Stimulated activated CD8-positive, alpha-beta memory T cell treated with anti-CD3 and anti-CD28 coated beads, Interleukin-7, amount 100 ng/mL, for 48 hours (primary cell): ENCODE measurements at places on chromosomes 4 and X.

DNA sequence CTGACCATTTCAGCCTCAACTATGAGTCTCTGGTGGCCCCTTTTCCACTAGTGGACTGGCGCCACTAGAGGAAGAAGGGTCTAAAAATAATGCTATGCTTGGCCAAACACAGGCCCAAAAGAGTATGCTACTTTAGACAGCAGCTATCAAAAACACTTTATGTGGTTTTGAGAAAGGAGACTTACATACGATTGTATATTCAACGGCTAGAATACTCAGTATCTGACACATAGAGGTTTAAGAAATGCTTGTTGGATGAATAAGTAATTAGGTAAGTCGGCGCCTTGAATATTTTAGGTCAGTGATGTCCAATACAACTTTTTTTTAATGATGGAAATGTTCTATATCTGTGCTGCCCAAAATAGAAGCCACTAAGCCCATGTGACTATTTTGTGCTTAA, 25.7 kb upstream of the TMPRSS11A start:
- DNase-seq = no peak

DNA sequence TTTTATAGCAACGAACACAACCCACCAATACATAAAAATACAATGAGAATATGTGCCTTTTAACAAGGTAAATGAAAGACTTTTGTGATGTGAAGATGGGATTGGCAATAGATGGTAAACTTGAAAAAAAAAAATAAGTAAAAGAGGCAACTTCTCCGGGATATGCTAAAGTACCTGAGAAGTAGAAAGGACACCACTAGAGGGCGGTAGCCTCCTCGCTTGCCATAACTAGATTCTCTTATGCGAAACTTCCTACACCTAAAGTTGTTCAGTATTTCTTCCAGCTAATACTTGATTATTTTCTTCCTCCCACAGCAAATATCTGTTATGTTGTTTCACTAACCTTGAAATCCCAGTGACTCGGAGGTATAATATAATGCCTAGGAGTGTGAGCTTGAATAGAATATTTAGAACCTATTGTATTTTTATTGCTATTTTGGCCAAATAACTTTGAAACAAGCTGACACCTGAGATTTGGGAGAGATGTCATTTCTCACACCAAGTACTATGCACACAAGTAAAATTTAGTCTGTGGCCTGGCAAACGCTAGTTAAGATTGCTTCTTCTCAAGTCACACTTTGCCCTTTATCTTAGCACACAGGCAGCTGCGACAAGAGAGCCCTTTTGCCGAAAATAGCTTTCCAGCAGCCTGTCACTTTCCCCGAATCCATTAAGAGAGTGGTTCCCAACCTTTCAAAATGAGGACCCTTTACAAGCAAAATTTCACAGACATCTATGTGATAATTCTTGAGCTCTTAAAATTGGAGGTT, 44.9 kb upstream of the PDLIM5 start:
- DNase-seq = no peak

- DNase-seq = no peak
Observed at GRCh38 chr4:3137908-3138307, 63.4 kb downstream of the HTT start.

- no peak for DNase-seq
Observed at GRCh38 chrX:46758163-46758955, 559 bp downstream of the SLC9A7 start.

- DNase-seq = no peak
Observed at GRCh38 chrX:55487143-55487542, 2.5 kb downstream of the USP51 start.

DNA sequence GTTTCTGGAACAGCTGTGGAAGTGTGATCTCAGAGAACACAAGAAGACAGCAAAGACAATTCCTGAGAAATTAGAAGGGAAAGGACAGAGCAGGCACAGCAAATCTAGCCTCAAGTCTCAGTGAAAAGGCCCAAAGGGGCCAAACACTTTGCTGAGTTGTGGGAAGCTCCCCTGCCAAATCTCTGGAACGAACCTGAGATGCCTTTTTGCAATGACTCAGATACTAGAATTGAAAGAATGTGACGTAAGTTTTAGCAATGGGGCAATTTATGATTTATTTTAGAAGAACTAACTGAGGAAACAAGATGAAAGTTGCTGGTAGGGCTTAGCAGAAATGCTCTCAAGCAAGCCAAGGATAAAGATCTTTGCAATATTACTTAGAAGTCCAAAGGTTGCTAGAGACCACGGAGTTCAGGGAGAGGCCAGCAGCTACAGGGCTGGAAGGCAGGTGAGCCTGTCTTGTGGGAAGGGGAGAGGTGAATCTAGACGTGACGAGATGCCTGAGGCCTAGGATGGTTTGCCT, 92.8 kb downstream of the AMELX start:
- no peak for DNase-seq

- no peak for DNase-seq
Observed at GRCh38 chr4:105022811-105023667, 123.6 kb upstream of the TET2 start.

- DNase-seq = no peak
Observed at GRCh38 chrX:129361576-129361975, 161.7 kb downstream of the SMARCA1 start.

DNA sequence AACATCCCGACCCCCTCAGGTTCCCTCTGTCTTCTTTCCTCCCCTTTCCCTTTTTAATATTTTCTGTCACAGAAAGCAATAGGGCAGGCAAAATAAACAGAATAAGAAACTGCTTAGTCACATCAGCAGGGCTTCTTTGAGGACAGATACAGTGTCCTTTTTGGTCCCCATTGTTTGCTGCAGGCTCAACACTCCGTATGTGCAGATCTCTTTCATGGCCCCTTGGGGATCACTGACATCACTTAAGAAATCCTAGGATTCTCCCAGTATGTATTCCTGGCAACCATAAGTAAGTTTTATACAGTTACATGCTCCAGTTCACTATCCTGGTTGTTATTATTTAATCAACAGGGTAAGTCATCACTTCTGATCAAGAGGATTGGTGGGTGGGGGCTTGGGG, 448.0 kb downstream of the NKX6-1 start:
- no peak for DNase-seq

- DNase-seq = no peak
Observed at GRCh38 chr4:89316931-89317366, 9.3 kb upstream of the GPRIN3 start.

- DNase-seq = no peak
Observed at GRCh38 chrX:148928811-148929210, 428.4 kb downstream of the AFF2 start.

DNA sequence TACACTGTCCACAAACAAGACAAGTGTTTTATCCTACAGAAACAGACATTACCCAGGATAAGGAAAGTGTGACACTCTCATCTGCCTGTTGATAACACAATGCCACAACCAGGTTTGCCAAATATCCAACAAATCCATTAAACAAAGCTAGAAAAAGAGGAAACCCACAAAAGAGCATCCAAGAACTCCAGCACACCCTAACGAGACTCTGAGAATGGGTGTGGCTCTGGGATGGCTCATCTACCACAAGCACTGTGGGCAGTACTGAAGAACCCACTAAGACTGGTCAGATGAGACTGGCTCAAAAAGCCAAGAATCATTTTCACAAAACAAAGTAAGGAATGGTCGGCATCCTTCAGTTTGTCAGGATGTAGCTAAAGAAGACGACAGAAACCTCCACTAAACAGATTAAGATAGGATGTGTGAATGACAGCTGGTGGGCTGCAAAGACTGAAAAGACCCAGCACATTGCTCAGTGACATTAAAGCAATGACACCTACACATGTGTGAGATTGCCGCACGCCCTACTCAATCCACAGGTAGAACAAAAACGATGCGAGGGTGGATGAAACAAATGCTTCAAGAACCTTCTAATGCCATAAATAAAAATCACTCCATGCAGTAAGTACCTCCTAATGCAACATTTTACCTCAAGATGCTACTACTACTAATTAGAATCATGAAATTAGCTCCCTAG, 14.7 kb downstream of the ATP8A1 start:
- DNase-seq = no peak

DNA sequence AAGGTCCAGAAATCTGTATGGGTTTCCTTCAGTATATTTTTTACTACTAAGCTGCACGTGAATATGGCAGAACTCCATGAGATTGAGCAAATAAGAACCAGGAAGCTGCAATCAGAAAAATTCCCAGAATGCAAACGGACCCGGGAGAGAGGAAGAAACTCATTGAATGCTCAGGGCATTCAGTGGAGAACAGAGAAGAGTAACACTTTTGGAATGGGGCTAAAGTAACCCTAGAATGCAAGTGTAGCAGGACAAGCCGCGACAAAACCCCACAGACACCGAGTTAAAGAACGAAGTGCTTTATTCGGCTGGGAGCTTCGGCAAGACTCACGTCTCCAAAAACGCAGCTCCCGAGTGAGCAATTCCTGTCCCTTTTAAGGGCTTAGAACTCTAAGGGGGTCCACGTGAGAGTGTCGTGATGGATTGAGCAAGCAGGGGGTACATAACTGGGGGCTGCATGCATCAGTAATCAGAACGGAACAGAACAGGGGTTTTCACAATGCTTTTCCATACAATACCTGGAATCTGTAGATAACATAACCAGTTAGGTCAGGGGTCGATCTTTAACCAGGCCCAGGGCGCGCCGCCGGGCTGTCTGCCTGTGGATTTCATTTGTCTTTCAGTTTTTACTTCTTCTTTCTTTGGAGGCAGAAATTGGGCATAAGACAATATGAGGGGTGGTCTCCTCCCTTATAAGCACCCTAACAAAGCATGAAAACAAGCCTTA, 56.4 kb downstream of the RAB28 start:
- no peak for DNase-seq

DNA sequence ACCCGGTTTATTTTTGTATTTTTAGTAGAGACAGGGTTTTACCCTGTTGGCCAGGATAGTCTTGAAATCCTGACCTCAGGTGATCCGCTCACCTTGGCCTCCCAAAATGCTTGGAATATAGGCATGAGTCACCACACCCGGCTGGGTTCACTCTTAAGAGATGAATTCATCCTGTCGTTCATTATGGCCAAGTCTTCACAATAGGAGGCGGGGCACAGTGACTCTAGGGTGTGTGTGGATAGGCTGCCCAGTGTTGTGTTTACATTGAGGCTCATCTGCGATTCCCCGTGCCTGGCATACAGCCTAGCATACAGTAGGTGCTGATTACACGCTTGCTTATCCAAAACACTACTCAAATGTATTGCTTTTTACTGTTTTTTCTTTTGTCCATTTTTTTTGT, 41.3 kb upstream of the IGFBP7 start:
- DNase-seq = no peak

- DNase-seq = no peak
Observed at GRCh38 chr4:106806158-106806797, 229.8 kb downstream of the DKK2 start.

DNA sequence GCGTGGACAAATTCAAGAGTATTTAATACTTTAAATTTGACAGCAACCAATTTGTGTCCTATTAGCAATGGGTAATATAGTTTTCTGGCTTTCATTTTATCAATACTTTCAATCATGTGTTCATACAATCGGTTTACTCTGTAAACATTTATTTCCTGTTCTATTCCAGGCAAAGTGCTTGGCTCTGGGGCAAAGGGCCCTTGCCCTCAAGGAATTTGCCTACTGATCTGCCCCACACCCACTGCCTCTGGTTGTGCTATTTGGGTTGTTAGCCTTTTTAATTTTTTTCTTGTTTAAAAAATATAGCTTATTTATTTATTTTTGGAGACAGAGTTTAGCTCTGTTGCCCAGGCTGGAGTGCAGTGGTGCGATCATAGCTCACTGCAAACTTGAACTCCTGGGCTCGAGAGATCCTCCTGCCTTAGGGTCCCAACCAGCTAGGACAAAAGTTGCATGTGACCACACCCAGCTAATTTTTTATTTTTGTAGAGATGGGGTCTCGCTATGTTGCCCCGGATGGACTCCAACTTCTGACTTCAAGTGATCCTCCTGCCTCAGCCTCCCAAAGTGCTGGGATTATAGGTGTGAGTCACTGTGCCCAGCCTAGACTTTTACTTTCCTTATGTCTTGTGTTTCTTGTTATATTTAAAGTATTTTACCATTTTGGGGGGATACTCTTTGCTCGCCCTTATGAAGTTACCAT, 30.7 kb upstream of the CBR4 start:
- no peak for DNase-seq

DNA sequence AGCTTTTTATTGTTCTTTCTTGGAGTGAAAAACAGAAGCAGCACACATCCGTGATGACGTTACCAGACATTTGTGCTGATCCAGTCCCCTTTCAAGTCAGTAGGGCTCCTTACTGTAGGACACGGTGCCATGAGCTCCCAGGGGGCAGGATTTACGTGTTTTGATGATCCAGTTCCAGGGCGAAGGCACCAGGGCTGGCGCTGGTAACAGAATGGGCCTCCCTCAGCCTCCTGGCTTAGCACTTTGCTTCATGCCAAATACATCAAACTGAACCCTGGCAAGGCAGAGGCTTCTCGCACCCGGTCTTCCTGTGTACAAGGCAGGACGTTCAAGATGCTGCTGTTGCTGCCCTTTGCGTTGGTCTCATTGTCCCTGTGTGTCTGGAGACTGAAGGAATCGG, 66.6 kb upstream of the PSAPL1 start:
- no peak for DNase-seq
